Hippocampal formation (tissue), 2 donors: ENCODE measurements at places on chromosomes 1 and 21.

DNA sequence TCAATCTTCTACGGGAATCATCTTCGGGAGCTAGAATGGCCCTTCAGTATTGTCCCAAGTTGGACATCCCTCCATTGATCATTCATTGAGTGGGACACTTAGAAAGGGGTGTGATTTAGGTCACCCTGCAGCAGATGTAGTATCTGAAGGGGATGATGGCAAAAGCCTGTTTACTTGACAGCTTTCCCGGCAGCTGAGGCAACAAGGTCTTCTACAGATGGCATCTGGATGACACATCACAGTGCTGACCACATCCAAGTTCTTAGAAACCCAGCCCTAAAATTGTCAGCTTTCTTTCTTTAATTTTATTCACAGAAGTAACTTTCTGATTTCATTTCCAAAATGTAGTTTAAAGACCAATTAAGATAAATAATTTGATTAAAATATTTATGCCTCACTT, 150.3 kb downstream of the AMY1C start:
- no peak for DNase-seq

DNA sequence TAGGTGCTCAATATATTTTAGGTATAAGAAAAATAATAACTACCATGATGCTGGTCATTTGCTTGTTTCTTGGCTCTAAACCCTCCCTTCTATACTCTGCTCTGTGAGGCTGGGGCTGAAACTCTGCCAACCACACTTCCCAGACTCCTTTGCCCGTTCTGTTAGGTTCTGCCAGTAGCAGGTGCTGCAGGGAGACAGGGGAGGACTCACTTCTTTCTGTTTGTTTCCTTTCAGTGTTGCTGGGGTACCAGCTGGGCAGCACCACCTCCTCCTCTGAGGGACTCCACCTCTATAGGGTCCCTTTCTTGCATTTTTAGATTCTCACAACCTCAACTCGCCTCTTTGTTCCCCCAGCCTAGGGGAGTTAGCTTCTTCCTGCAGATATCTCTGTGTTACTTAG, 17.0 kb upstream of the SH2D2A start:
- DNase-seq, result no peak

DNA sequence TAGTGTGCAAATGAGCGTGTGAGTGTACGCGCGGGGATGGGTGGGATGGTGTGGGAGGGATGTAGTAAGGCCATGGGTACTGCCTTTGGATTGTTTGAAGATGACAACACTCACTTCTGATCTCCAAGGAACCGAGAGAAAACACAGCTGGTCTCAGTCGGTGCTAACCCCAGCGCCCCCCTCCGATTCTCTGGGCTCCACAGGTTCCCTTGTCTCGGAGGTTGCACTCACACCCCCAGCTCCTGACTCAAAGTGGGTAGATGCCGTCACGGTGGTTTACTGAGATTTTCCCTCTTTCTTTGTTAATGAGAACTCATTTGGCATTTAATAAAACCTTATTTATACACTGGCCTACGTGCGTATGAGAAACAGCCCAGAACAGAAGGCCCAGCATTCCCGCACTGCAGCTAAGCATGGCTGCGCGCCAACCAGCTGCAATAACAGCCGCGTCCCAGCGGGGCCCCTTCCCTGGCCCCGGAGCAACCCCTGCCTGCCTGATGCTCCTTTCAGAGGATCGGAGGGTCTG, 25.8 kb downstream of the ABCA4 start:
- DNase-seq, result peak; percentile 41

- peak; percentile 25 for DNase-seq
Measured at GRCh38 chr1:100458661-100459357, 79.1 kb upstream of the GPR88 start.

DNA sequence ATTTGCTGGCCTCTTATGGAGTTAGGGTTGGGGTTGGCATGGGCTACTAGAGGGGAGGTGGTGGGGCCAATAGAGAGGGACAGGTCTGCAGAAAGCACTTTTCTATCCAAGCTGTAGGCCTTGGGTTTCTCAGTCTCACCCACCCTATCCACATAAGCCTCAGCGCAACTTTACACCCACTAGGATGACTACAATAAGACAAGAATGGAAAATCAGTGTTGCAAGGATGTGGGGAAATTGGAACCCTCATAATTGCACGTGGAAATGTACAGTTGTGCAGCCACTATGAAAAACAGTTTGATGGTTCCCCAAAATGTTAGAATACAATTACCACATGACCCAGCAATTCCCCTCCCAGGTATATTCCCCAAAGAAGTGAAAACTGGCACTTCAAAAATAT, 14.0 kb upstream of the GSTM4 start:
- DNase-seq, result no peak

- no peak for DNase-seq
Measured at GRCh38 chr21:25845729-25846256, 111.0 kb downstream of the GABPA start.

DNA sequence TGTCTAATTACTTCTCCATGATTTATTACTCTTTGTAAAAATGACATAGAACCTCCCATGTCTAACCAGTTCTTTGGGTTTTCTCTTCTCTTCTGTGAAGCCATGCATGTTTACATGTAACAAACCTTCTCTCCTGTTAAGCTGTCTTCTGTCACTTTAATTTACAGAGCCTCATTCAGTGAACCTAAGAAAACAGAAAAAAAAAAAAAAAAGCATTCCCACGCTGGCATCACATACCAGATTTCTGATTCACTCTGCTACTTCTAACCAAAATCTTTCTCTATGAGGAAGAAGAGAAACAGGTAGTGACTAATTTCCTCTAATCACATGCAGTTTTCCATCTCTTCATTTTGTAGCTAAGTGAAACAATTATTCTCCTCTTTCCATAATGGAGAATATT, 141.4 kb upstream of the CXADR start:
- DNase-seq, result no peak

DNA sequence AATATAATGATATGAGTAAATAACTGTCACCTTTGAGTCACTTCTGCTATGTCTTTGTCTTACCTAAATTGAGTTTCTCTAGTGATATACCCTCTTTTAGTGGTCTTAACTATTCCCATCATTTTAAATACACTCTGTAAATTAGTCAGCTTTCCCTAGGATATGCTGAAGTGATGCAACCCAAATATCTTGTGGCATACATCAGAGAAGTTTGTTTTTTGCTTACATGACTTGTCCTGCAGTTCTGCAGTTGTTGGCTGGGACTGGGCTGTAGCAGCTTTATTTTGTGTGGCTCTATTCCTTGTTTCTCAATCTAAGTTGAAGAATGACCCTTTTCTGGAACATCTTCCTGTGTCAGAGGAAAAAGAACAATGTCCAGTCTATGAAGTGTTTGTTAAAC, 76.4 kb downstream of the TTC3 start:
- no peak for DNase-seq

DNA sequence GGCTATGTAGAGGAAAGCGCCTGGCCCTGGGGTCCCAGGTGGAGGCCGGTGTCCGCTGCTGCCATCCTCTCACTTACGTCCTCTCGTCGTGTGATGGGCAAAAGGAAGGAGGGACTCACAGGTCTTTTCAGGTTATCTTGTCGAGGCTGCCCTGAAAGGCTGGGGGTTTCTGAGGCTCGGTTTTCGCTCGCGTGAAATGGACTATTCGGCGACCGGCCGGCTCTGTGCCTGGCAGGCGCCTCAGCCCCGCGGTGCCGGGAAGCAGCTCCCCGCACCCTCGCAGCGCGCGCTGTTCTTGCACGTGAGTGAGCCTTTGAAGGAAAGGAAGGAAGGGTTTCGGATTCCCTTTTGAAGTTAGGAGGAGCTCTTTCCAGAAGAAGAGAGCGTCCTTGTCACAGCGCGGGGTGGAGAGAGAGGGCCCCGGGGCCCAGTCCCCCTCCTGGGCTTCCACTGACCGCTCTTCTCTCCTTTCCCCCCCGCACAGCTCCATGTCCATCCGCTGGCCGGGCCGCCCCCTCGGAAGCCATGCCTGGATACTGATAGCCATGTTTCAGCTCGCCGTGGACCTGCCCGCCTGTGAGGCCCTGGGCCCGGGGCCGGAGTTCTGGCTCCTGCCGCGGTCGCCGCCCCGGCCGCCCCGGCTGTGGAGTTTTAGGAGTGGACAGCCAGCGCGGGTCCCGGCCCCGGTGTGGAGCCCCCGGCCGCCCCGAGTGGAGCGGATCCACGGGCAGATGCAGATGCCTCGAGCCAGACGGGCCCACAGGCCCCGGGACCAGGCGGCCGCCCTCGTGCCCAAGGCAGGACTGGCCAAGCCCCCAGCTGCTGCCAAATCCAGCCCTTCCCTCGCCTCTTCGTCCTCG, 57.2 kb downstream of the AJAP1 start:
- DNase-seq, result no peak

DNA sequence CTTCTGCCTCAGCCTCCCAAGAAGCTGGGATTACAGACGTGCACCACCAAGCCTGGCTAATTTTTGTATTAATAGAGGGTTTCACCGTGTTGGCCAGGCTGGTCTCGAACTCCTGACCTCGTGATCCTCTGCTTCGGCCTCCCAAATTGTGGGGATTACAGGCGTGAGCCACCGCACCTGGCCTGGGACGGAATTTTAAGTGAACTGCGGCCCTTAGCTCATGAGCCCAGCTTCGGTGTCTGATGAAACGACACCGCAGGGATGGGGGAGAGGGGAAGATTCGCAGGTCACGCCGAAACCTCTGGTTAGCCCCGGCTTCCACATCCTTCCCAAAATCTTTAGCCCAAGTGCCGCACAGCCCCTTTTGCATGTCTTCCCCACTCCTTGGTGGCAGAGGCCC, 39.1 kb downstream of the LRRC3 start:
- no peak for DNase-seq

DNA sequence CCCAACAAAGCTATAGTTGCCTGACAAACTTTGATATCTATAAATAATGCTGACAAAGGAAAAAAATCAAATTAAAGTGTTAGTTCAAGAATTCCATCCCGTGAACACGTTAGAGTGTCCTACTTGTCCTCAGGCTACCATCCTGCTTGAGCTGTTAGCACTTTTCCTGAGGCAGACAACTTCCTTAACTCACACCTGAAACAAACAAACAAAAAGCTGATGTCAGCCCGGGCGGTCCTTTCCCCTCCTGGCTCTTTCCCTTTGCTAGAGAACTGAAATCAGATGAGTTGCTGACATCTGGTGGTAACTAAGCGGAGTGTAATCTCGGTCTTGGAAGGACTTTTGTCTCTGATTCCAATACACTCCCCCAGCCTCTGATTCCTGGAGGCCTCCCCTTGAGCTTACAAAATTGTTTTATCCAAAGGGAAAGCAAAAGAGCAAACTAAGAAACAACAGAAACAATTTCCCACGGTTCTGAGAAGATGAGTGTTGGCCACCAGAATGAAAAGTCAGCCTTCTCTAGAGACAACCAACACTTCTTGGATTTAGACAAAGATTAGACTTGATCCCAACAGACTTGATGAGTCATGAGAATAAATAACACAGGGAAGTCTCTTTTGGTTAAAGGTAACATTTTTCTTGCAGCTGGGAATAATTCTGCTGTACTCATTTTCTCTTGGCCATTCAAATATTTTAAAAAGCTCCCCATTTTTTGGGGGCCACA, 135.4 kb downstream of the PROX1 start:
- DNase-seq, result peak; percentile 75

DNA sequence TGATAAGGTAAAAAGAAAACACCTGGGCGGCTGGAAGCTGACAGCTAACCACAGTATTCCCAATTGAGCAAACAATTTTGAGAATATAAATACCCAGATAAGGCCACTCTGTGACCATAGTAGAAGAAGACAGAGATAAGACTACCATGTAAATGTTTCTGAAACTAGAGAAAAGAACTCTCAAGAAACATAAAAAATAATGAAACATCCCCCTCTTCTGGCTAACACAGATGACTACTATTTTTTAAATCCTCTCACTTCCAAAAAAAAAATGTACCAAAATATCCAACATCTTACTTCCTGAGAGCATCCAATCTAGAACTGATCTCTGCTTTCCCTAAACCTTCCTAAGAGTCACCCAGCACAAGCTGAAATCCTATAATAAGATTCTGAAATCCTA, 125.9 kb downstream of the HFM1 start:
- no peak for DNase-seq

GRCh38 chr1:208681878-208682663, 437.9 kb upstream of the PLXNA2 start:
- DNase-seq, result no peak

- DNase-seq, result no peak
Measured at GRCh38 chr1:150695561-150695960, 1.4 kb downstream of the GOLPH3L start.

DNA sequence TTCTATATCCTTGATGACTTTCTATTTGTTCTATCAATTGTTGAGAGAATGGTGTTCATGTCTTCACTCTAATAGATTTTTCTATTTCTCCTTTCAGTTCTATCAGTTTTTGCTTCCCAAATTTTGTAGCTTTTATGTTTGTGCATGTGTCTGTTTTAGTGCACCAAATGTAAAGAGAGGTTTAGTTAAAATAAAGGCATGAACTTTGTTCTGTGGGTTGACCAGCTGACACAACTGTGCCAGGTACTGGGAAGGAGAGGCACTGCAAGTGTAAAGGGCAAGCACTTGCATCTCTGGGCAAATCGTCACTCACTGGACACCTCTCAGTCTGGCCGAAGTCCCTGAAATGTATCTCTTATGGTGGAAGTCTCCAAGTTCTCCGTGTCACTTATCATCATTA, 38.6 kb upstream of the ABCD3 start:
- DNase-seq, result no peak

GRCh38 chr1:206067486-206068227, 14.7 kb downstream of the RHEX start:
- no peak for DNase-seq

DNA sequence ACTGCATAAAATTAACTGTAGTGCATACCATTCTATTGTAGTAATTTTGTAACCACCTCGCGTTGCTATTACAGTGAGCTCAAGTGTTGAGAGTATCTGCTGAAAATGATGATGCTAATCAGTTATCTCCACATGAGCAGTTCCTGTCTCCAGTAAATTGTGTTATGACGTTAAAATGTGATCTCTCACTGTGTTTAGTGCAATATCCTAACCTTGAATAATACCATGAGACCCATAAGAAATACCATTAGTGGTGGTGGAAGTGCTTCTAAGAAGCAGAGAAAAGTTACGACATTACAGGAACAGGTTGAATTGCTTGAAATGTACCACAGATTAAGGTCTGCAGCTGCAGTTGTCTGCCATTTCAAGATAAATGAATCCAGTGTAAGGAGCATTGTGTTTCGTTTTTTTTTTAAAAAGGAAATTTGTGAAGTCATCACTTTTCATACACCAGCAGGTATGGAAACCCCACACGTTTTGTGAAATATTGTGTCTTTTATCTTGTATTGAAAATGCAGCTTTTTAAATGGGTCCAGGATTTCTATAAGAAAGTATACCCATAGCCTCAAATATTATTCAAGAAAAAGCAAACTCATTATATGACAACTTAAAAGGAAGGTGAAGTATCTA, 72.5 kb downstream of the ANGPTL1 start:
- no peak for DNase-seq

GRCh38 chr1:179545321-179545720, 30.4 kb downstream of the NPHS2 start:
- no peak for DNase-seq

GRCh38 chr1:30684881-30685795, 38.2 kb downstream of the MATN1 start:
- no peak for DNase-seq

DNA sequence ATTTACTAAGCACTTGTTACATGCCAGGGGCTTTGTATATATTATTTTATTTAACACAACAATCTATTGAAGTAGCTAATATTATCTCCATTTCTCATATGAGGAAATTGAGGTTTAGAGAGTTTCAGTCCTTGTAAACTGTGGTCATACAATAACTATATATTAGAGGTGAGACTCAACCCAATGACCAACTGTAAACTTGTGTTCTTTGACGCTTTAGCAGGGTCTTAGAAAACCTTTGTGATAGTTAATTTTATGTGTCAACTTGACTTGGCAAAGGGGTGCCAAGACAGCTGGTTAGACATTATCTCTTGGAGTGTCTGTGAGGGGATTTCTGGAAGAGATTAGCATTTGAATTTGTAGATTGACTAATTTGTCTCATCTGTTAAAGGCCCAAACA, 252.4 kb upstream of the B3GALT2 start:
- DNase-seq, result no peak
